ENCODE measurements at places on chromosomes 2 and 18.

- peak; percentile 53 for DNase-seq
Measured at GRCh38 chr2:88669482-88670214, 21.8 kb upstream of the RPIA start.

- DNase-seq = no peak
Measured at GRCh38 chr2:156321243-156321904, 11.1 kb downstream of the NR4A2 start.

- peak; percentile 79 for DNase-seq
Measured at GRCh38 chr2:218396688-218397462, 2.8 kb upstream of the CTDSP1 start.

DNA sequence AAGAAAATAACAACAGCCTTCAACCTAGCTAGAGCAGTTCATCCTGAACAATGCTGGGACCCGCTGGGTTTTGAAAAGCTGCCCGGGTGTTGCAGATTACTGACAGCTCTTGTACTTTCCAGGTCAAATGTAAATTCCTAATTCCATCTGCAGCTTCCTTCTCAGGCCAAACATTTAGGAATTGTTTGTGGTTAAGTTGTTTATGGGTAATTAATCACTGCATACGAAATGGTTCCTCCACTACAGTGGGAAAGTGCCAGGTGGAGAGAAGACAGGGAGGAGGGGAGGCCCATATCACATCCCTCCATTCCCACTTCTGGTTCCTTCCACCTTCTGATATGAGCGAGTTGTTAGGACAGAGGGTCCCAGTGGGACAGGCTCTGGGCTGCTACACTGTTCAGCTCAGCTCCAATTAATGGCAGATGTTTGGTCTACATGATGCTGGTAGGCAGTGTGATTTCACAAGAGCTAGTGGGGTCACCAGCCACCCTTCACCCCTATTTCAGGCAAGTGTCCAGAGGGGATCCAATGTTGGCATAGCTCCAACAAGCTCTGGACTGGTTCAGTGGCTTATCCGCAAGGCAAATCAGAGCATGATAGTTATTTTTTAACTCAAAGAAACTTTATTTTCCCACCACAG, 112.9 kb upstream of the ACAA2 start:
- DNase-seq = no peak

- no peak for DNase-seq
Measured at GRCh38 chr2:226308323-226308680, 491.3 kb downstream of the IRS1 start.

GRCh38 chr2:59790186-59791003, 763.1 kb downstream of the BCL11A start:
- no peak for DNase-seq

GRCh38 chr2:236969767-236970655, 115.7 kb upstream of the COPS8 start:
- peak; percentile 0 for DNase-seq

DNA sequence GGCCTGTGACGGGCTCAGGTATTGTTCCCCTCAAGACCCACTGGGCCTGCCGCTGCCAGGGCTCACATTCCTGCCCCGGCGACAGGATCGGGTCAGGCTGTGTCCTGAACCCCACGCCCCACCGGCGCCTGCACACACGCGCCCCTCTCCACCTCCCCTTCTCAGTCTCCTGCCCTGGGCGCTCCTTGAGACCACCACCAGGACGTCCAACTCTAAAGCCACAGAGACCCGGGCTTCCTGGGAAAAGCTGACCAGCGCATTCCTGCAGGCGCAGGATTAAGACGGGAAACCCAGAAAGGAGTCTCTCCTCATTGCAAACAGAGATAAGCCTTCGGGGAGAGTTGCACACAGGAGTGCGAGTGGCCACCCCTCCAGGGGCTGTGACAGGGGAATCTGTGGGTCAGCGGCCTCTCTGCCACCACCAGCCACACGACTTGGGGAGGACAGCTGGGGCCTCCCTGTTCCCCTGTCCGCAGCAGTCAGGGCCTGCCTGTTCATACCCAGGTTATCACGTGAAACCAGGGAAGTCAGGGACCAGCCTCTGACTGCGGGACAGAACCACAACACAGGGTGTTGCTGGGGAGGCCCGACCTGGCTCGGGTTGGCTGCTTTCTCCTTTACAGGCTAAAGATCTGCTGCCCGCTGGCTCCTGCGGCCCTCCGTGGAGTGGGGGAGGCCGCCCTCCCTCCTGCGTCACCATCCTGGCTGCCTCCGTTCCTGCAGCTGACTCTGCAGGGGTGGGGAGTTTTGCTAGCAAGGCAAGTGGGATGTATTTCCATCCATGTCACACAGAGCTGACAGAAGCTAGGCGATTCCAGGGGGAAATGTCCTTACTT, 88.8 kb downstream of the ZCCHC2 start:
- no peak for DNase-seq

- DNase-seq = no peak
Measured at GRCh38 chr2:25838152-25838756, 40.0 kb downstream of the ASXL2 start.

DNA sequence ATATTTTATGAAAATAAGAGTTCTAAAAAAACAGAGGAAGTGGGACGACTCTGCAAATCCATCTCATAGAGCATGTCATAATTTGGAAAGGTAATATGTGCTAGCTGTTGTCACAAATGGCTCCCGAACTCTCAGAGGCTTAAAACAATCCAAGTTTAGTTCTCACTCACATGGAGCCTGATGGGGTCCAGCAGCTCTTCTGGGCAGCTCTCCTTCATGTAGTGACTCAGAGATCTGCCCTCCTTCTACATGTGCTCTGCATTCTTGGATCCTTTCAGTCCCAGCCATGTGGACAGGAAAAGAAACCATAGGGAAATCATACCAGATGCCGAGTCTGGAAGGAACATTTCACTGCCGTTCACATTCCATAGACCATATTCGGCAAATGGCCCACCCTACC, 180.1 kb upstream of the APCDD1 start:
- no peak for DNase-seq

DNA sequence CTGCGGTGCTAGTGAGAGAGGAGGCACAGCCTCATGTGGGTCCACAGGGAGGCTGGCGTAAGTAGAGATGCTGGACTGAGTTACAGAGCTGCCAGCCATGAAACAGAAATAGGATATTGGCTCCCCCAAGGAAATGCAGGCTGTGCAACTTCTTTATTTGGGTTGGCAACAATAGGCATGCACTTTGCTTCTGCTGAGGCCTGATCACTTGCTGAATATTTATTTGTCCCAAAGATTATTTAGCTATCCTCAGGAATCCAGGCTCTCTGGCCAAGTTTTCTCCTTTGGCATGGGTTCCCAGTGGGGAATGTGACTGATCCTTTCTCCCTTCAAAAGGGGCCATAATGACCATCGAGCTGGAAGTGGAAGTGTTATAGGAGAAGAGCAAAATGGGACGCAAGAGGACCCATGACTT, 60.0 kb downstream of the MAPK4 start:
- DNase-seq = no peak

DNA sequence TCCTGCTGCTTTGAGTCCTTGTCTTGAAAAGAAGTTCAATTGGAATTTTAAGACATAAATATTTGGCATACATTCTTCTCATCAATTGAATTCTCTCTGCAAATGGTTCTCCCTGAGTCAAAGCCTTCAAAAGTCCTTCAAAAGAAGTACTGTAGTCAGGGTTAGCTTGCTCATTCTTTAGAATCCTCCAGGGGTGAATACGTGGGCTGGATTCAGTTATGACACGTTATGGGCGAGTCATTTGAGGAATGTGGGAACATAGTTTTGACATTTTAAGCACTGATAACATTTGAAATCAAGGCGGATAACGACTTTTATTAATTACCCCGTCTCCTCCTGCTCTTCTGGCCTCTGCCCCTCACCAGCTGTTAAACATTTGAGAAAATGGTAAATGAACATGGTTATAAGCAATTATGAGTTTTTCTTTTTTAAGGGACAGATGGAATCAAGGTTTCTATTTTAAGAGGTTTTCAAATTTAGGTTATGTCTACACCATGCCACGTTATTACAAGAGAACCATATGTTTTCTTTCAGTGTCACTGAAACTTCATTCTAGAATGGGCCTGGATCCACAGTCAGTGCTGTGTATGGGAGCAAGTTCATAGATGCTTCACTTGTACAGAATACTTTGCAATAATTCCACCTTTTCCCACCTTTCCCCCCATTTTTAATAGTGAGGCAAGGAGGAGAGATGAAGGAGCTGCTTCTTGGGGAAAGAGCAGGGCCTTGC, 273.1 kb downstream of the TSN start:
- no peak for DNase-seq

GRCh38 chr2:226554701-226555100, 244.9 kb downstream of the IRS1 start:
- DNase-seq = no peak

GRCh38 chr18:42745171-42745570, 370.3 kb downstream of the RIT2 start:
- DNase-seq = no peak

Data from CD4-positive, alpha-beta T cell treated with Interleukin-4 for 4 hours (primary cell).